ENCODE measurements at places on chromosomes 7 and 10. TPM values are rescaled to one million over a fixed set of nuclear protein-coding genes. Genes with fewer than 3 reads are reported as not detected.

DNA sequence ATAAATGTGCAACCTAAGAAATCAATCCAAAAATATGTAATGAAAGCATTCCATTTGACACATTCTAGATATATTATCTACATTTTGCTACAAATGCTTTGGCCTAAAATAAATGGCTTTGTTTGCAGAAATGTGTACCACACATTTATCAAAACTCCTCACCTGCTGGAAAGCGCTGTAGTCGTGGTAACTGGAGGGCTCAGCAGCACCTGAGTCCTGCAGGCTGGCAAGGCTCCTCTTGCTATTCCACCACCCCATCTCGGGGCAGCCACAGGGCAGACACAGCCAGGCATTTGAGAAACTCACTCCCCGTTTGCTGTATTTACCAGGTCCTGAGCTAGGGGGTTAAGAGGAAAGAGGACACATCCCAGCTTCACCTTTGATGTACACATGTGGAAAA is 68.1 kb upstream of the TOMM7 start:
- DNase-seq = no peak

DNA sequence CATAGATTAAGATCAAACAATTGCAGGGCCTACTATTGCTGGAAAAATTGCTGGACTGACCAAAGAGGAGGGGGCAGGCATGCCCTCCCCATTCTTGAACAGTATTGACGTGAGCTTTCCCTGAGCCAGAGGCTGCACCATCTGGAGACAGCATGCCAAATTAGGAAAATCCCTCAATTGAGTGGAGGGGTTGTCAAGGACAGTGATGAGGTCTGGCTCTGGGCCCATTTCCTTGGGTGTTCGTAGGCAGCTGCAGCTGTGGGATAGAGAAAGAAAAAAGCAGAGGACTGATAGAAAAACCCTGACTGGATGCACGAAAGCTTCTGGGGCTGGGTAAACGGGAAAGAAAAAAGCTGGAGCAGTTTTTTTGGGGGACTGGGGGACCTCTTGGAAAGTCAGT is 22.8 kb upstream of the ORC5 start:
- no peak for DNase-seq

- DNase-seq = peak; percentile 72
These were observed 817 bp downstream of the SRI start for GRCh38 chr7:88218836-88219605.

- no peak for DNase-seq
These were observed 154.3 kb downstream of the SLIT1 start for GRCh38 chr10:97031459-97031858.

- no peak for DNase-seq
These were observed 104.7 kb downstream of the SFMBT2 start for GRCh38 chr10:7306147-7306546.

DNA sequence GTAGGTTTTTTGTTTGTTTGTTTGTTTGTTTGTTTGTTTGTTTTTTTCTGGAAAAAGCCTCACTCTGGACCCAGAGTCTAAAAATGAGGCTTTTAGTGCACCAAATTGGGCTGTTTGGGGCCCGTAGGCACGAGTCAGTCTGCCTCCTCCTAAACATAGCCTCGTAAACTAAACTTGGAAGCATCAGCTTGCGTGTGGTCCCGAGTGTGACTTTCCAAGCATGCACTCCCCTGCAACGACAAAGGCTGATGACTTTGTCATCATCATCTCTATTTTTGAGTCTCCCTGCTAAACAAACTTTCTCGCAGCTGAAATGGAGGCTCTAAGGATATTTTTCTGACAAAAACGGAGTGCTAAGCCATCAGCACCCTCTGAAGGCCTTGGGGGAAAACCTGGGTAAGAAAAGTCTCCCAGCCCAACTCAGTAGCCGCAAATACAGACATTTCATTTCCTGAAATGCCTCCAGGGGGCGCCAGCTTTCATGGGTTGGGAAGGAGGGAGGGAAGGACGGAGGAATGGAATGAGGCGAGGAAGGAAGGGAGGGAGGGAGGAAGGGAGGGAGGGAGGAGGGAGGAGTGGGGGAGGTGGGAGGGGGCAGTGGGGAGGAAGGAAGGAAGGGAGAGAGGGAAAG is 245.9 kb downstream of the KCNMA1 start:
- peak; percentile 79 for DNase-seq

- no peak for DNase-seq
These were observed 705.7 kb upstream of the CELF2 start for GRCh38 chr10:10311966-10312365.

DNA sequence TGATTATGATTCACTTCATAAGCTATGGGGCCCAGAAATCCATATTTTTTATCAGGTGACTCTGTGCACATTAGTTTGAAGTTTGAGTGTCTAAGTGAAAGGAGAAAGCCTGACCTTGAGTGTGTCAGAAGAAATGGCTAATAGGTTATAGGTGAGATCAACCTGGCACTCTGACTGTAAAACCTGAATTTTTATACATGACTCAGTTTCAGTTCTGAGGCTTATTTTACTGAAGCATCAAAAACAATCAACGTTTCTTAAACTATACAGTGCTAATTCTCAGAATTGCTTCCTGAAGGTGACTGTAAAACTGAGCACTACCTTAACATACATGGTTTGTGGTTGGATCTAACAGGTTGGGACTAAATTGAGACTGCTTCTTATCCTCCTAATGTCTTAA is 159.4 kb upstream of the AHR start:
- no peak for DNase-seq

DGKI gene
- total RNA-seq = not detected

PRKCQ gene
- 6.0 TPM for total RNA-seq

CLDN4 gene
- total RNA-seq = 65.6 TPM
